ENCODE measurements at places on chromosomes 12 and 14.

DNA sequence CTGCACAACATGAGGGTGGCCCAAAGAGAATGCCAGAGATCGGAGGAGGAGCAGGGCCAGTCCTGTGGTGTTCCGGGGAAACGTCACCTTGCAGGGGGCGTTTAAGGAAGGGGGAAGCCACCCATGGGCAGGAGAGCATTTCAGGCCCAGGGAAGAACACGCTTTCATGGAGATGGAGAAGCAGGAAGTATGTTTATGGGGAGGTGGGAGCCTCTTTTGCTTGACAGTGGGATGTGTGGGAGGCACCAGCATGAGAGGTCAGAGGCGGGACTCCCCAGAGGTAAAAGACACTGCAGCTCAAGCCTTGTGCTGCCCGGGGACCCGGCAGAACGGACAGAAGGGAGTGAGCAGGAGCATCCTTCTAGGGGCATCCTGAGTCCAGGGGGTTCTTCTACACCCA, 1.3 kb upstream of the LRTM2 start:
- no peak for DNase-seq

DNA sequence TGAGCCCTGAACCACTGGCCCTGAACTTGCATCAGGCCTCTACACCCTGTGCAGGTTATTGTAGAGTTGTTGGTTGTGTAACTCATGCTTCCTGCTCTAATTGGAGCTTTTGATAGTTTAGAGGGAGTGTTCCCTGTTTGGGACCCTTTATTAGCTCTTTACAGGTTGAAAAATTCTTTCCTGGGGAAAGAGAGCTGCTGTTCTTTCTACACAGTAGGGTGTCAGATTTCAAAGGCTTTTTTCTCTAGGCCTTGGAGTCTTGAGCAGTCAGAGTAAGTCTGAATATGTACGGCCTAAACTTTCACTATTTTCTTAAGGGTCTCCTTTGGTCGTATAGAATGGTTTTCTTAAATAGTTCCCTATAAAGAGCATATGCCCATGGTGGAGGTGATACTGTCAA, 60.8 kb upstream of the NEDD1 start:
- no peak for DNase-seq

- no peak for DNase-seq
Observed at GRCh38 chr12:25241167-25242020, 9.3 kb downstream of the KRAS start.

DNA sequence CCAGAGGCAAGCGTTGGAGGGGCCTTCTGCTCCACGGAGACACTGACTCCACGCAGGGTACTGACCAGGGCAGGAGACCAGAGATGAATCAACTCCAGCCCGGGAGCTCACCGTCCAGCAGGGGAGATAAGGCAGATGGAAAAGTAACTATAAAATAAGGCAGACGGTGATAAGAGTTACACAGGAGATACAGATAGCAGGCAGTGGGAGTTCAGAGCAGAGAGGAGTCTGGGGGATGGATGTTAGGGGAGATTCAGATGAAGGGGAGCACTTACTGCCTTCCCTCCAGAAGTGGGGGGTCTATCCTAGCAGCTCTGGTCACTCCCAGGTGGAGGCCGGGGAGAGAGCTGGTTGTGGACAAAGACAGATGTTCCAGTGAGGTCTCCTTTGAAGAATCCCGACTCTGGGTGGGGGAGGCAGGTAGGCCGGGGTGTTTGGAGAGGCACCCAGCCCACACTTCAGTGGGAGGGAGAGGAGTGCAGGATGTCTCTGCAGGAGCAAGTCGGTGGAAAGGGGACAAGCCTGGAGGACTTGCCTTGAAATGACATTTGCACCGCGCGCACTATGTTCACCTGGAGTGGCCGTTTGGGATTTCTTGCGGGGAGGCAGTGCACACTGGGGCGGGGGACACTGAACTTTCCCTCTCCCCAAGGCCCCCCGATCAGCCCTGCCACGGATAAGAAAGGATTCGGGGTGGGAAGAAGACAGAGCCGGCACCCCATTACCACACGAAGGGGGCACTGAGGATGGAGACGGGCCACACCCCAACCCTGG, 1.2 kb downstream of the PITPNM2 start:
- DNase-seq: no peak

DNA sequence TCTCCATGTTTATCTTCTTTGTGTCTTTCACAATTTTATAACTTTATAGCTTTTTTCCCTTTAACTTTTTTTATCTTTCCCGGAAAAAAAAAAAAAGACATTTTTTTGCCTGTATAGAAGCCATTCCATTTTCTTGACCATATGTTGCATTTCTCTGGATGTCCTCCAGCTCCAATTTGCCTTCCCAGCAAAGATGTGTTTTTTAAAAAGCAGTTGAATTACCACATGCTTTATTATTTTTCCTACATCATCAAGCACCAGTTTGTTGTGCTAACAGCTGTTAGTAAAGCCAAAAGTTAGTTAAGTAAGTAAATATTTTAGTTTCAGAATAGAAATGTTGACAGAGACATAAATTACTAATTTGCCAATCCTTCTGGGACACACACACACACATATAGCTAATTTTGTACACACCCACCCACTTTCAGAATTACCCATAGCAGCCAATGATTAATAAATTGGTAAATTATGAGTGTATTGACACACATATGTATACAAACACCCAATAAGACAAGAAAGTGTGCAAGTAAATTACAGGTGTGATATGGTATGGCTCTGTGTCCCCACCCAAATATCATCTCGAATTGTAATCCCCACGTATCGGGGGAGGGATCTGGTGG, 118.3 kb downstream of the SLC38A6 start:
- DNase-seq: no peak

GRCh38 chr12:718756-719102, 33.6 kb upstream of the WNK1 start:
- DNase-seq: no peak

DNA sequence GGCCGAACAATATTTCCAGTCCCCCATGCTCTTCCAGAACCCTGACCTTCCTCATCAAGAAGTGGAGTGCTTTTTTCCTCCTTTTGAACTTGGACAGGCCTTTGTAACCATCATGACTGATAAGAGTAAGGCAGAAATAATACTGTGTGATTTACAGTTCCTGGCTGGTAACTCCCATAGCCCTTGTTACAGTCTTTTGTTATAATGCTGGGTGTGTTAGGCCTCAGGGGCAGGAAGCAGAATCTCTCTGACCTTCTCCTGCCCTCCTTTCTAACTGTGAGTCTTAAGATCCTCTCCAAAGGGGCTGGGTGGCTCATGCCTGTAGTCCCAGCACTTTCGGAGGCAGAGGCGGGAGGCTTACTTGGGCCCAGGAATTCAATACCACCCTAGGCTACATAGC, 59.5 kb downstream of the BCAT1 start:
- no peak for DNase-seq

GRCh38 chr14:35822501-35822900, 3.6 kb upstream of the BRMS1L start:
- DNase-seq: no peak

DNA sequence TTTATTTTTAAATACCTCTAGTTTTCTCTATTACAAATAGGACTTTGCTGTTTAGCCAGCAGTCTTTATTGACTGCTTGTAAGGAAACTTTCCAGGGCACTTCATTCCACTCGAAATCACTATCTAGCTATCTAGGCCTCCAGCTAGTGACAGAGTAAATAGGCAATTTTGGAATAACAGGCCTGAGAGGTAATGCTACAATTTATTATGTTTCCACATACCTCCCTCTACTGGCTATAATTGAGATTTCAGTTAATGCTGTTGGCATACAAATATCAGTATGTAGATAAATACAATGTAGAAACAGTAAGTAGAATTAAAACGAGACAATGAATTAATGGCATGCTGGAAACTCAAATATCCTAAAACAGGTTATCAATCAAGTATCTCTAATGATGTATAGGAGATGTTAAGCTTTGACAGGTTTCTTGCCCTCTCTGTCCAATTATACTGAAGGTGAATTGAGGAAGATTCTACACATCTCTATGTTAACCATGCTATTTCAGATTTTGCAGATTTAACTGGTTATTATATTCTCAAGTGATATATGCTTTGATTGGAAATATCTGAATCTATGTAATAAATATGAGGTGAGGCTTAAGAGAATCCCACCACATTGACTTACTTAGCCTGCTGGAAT, 7.2 kb downstream of the DTD2 start:
- no peak for DNase-seq

GRCh38 chr12:67716817-67717216, 68.3 kb downstream of the DYRK2 start:
- no peak for DNase-seq

- no peak for DNase-seq
Observed at GRCh38 chr14:61671082-61671481, 24.2 kb upstream of the HIF1A start.

- no peak for DNase-seq
Observed at GRCh38 chr12:105672121-105672975, 341.9 kb downstream of the C12orf75 start.

DNA sequence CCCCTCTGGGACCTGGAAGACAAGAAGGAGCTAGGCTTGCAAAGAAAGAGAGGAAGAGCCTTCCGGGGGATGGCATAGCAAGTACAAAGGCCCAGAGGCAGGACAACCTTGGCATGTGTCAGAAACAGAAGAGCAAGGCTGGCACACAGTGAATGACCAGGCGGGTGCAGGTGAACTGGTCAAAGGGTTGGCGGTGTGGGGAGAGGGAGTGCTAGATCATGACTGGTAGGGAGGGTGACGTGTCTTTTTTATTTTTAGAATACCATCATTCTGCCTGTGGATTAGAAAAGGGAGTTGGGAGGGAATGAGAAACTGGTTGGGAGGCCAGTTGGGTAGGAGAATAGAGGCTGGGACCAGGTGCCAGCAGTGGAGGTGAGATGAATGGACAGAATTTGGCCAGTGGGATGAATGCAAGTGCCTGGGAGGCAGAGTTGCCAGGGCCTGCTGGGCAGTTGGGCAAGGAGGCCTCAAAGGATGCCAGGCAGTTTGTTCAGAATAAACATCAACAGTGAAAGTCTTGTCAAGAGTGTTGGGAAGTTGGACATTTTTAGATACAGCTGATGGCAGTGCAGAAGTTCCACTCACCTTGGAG, 168.3 kb downstream of the CACNA1C start:
- no peak for DNase-seq

DNA sequence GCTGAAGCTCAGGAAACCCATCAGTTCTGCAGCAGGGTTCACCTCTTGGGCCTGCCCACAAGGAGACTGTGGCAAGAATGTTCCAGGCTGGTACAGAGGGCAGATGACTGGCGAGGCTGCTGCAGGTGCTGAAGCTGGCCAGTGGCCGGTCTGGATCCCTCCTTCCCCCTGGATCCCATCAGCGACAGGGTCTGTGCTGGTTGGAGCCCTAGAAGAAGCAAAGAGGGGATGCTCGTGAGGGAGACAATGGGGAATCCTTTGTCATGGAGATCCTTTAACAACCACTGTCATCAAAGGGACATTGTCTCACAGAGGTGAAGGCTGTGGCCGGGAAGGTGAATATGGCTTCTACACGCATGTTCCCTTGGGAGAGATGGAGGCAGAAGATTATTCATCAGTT, 211.4 kb upstream of the TMEM132C start:
- no peak for DNase-seq

GRCh38 chr14:72740504-72740961, 153.4 kb downstream of the DPF3 start:
- no peak for DNase-seq

DNA sequence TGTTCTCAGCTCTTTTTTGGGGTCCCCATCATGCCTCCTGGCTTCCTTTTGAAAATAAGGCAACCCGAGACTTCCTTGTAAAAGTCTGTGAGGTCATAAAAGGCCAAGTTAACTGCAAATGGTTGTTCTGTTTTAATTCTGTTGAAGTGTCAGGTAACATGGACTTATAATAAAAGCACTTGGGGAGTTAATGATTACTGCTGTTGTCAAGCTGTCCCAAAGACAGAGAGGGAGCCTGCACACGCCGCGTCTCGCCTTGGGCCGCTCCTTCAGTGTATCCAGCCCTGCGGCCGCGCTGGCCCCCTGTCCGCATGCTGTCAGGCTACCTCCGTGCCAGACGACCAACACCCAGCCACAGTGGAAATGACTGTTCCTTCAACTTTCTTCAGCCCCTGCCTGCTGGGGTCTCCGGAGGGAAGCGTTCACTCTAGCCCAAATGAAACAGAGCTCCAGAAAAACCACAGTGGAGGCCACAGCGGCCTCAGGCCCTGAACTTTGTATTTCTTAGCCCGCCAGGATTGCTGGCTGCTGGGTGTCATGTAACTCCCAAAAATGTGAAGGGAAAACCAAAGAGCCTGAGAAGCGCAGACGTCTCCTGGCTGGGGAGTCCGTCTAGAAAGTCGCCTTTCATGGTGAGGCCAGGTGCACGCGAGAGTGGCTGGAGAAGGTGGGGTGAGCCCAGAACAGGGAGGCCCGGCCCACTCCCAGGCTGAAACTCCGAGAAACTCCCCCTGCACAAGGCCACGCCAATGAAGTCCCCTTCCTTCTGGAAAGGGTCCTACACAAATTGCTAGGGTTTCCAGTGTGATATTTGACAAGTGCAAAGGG, 189.1 kb downstream of the ZFP36L1 start:
- peak; percentile 54 for DNase-seq

DNA sequence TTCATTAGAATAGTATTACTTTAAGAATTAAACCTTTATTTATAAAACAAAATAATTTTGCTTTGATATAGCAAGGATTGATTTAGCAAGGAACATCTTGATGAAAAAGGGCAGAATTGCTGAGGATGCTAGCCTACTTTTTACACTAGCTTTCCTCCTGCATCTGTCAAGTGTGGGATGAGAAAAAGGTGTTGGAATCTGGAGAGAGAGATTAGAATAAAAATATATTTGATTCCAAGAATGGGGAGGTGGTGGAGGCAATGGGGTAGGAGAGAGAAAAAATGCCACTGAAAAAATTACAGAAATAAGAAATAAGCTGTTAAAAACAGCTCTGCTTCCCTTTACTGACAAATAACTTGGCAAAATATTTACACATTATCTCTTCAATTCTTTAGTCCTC, 98.9 kb downstream of the NUMB start:
- no peak for DNase-seq

DNA sequence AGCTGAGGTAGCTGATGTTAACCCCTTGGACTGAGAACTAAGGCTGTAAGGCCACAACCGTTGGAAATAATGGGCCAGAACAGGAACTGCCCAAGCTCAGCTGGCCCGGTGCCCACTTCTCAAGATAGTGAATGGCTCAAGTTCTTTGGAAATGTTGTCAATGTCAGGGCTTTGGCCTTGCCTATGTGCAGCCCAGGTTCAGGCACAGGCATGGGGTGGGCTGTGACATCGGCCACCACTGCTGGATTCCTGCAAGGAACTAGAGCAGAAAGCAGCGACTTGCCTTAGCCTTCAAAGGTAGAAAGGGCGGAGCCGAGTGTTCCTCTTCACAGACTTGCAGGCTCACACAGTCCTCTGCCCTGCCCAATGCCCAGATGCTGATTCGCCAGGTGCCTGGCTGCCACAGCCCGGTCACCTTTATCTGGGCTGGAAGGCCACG, 291.2 kb downstream of the ZFP36L1 start:
- no peak for DNase-seq

- DNase-seq: no peak
Observed at GRCh38 chr14:71049435-71050133, 142.3 kb downstream of the PCNX1 start.

GRCh38 chr14:89268514-89268913, 148.5 kb downstream of the FOXN3 start:
- no peak for DNase-seq

Data from RWPE2 (cell line).